Liver (tissue), 10 donors: ENCODE measurements at places on chromosomes 6 and 20. TPM values are rescaled to one million over a fixed set of nuclear protein-coding genes. Genes with fewer than 3 reads are reported as not detected.

DNA sequence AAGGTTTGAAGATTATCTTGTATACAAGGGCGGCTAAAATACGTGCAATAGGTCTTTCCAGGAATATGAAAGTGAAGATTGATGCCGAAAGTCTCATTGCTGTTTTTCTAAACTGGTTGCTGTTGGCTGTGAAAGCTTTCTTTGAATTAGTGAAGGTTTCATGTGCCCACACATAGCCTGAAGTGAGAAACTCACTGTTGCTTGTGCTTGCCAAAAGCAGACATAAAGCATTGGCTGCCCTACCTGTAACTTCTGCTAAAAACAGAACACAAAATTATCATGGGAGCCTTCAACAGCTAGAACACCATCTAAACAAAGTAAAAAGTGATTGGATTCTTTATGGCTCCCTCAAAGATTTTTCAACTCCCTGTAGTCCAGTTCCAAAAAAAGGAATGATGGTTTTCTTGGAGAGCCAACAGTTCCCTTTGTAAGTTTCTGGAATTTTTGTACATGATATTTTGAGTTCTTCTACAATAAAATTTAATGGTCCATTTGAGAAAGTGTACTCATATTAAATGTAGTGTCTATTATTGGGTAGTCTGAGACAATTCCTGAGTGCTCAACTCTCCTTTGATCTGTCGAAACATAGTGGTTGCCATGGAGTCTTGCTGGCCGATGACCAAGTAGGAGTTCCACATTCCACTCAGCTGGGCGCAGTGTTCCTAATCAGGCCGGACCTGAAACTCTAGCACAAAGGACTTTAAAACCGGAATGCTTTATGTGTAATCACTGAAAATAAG, 68.5 kb downstream of the PLEKHG1 start:
- DNase-seq, result peak; percentile 80

DNA sequence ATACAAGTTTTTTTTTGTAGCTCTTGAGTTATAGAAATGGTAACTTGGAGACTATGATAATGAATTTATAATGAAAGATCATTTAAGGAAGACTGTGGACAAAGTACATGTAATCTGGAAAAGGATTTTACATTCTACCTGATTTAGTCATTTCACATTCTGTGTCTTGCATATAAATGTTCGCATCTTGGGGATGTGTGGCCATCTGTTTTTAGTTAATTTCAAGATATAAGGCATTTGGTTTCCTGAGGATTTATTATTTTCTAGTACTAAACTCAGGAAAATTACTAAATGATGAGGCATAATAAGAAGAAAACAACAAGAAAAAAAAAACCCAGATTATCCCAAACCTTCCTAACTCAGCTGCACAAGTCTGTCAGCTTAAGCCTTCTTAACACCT, 112.7 kb upstream of the PRL start:
- no peak for DNase-seq

The FOXQ1 gene
- not detected for total RNA-seq

The ANKS1A gene
- 18.7 TPM for total RNA-seq

The RSPO3 gene
- total RNA-seq, result 1.6 TPM

GRCh38 chr20:10321138-10321717, 102.6 kb downstream of the SNAP25 start:
- DNase-seq, result no peak

DNA sequence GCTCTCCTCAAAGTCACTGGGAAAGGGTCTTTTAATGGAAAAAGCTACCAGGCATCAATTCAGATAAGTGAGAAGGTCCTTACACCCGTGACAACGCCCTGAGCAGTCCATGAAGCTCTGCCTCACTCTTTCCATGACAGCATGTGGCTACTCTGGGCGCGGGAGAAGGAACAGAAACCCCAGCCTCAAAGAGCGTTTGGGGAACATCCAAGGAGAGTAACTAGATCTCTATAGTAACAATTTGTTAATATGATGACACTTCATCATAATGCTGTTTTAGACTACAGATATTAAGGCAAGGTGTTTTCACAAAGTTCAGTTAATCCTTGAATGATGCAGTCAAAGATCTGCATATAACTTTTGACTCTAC, 55.2 kb downstream of the KIF6 start:
- no peak for DNase-seq

The RAET1L gene
- total RNA-seq, result not detected

The SNAP91 gene
- total RNA-seq, result not detected

DNA sequence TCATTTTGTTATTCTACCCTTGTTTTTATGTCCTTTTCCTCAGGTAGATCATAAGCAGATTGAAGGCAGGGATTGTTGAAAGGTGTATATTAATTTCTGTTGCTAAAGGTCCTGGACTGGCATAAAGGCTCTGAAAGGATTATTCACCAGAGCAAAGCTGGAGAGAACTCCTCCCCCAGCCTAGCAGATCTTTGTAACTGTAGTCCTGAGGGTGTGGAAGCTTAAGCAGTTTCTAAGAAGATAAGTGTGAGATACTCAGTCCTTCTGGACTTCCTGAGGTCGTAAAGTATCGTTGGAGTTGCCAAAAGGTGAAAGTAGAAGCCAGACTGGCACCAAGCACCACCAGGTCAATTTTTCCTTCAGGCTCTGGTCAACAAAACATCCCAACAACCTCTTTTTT, 24.2 kb downstream of the CGA start:
- DNase-seq, result no peak

- no peak for DNase-seq
Measured at GRCh38 chr20:4047614-4048013, 32.3 kb upstream of the RNF24 start.

DNA sequence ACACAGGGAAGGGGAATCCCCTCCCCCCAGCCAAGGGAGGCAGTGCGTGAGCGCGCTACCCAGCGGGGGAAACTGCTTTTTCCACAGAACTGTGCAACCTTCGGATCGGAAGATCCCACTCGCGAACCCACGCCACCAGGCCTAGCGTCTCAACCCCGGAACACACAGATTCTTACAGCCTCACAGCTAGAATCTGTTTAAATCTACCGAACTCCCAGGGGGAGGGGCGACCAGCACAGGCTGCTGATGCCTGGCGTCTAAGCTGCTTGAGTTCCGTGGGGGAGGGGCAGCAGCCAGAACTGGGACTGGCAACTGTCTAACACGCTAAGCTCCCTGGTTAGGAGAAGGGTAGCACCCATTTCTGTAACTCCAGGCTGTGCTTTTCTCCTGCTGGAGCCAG, 217.3 kb upstream of the TENT5A start:
- DNase-seq, result no peak
